Fibroblast of skin of left quadriceps (primary cell): ENCODE measurements at places on chromosomes 11 and 22.

- no peak for DNase-seq
Observed at GRCh38 chr11:6333095-6333494, 12.8 kb upstream of the CAVIN3 start.

GRCh38 chr11:30789270-30789669 lies 203.1 kb upstream of the MPPED2 start:
- DNase-seq, result peak; percentile 83

GRCh38 chr11:68191661-68192579 lies 21.2 kb downstream of the KMT5B start:
- DNase-seq, result no peak

GRCh38 chr11:8199676-8200075 lies 30.9 kb upstream of the RIC3 start:
- DNase-seq, result no peak

DNA sequence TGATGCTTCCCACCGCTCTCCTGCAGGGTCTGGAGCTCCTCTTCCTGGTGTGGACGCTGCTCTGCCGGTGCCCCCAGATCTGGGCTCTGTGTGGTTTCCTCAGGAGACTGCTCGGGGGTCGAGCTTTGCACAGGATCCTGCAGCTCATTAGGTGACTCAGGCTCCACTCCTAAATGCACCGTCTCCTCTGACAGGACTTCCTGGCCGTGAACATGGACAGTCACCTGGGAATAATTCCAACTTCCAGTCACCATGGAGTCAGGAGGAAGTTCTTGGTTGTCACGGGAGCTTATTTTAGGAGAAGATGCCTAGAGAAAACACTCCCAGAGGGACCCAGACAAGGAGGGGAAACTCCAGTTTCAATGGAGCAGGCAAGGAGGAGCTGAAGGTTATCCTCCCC lies 11.9 kb downstream of the ZNF202 start:
- DNase-seq, result no peak

DNA sequence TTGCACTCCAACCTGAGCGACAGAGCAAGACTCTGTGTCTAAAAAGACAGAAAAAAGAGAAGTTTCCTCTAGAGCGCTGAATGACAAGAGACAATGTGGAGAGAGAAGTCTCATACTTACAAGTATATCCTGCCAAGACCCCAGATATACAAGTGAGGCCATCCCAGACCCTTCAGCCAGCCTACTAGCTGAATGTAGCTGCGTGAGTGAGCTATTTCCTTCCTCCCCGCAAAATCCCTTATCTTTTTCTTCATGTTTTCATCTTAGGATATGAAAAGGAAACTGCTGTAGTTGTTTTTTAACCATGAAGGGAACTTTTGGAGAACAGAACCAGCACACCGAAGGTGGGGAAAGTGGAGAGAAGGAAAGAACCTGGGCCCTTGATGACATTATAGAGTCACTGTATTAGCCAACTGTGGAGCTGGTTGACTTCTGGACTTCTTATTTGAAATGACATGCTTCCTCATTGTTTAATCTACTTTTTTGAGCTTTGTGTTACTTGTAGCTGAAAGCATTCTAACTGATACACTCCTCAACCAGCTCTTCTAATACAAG lies 4.4 kb upstream of the DDX17 start:
- no peak for DNase-seq

DNA sequence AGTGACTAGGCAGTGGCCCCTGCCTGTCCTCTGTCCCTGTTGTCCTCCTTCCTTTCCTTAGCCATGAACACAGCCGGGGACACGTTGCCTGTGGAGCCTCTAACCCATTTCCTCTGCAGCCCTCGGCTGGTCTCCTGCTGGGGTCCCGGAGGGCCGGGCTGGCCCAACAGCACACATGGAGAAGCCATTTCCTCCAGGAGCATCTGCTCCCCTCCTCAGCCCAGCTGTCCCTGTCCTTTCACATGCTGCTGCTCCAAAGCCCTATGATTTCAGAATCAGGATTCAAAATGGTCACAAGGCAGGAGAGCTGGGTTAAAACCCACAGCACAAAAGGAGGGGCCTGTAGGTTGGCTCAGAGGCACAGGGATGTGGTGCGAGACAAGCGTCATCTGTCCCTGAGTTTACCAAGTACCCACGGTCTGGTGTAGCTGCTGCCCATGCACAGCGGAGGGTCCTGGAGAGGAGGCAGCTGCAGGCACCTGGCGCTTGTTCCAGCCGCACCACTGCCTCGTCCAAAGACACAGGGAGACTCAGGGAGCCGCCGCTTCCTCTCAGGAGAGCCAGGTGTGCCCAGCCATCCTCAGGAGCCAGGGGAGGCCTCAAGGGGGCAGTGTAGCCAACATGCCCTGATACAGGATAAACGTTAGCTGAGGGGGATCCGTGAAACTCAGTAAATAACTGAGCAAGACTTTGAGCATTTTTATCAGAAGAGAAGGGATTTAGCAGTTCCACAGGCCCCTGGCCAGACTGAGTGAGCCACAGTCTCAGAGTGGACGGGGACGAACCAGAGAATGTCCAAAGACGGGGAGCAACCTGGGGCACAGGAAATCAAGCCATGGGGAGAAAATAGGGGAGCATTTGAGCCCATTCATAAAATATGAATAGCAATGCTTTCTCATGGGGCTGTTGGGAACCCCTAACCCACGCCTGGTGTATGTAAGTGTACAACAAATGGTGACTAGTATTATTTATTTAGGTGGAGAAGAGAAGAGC lies 3.9 kb upstream of the VSIG10L2 start:
- DNase-seq, result no peak

DNA sequence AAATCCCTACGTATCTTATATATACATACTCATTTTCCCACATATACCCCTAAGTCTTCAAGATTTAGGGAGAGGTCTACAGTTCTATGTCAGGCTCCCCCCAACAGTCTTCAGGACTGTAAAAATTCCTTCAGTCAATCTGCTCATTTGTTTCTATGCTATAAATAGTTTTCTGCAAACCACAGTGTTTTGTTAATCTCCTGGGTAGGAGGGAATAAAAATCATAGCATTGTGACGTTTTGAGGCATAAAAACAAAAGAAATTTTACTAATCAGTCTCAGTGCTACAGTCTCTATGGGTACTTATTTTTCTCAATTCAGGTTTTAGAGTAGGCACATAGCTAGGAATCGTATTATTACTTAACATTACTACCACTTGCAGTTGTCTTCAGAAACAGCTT lies 552.8 kb upstream of the LRRC4C start:
- DNase-seq, result no peak

GRCh38 chr22:44200855-44201550 lies 20.3 kb downstream of the PARVG start:
- no peak for DNase-seq

DNA sequence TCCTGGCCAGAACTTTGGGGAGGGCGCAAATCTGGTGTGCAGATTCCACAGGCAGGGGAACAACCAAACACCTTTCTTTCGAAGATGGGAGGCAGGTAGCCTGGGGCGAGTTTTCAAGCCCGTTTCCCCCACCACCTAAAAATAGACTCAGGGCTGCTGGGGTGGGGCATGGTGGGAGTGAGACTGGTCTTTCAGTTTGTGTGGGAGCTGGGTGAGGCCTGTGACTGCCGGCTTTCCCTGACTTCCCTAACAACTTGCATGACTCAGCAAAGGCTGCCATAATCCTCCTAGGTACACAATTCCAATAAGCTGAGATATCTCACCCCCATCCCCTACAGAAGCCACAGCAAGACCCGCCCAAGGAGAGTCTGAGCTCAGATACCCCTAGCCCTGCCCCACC lies 4.3 kb upstream of the OR5B12 start:
- DNase-seq, result no peak

DNA sequence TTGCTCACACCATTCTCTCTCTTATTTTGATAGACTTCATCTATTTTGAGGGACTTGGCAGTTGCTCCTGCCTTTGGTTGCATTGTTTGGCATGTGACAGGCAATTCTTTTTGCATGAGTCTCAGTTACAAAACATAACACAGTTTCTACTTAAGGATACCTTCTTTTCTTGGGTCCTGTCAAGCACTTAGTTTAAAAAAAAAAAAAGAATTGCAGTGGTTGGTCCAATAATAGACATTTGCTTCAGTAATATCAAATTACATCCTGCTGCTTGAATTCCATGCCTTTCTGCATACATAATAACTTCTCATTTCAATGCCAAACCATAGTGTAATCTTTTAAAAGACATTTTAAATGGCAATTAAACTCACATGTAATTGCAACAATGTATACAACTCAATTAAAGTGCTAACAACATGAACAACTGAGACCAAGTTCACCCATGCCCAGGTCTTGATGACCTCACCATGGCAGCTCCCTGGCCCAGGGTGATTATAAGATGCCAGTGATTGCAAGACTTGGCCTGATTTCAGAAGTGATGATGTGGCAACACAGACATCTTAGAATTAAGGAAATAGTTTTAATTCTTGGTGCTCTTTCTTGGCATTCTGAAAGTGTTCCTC lies 32.2 kb upstream of the PLET1 start:
- peak; percentile 74 for DNase-seq

DNA sequence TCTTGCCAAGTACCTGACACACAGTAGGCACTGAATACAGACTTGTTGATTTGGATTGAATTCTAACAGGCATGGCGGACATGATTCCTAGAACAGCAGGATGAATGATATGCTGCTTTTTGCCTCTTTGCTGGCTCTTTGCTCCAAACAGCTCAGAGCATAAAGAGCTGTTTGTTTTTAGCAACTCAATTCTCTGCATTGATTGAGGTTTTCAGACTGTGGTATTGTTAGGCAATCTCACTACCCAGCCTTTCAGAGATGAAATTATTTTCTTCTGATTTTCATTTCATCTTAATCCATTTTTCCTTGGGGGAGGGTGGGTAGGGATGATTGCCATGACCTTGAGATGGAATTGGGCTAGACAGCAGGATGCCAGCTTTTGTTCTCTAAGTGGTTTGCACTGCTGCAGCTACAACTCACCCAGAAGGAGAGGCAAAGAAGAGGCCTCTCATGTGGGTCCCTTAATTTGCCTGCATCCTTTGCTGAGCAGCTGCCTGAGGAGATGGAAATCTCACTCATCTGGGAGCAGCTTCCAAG lies 20.5 kb downstream of the COA4 start:
- DNase-seq, result no peak

DNA sequence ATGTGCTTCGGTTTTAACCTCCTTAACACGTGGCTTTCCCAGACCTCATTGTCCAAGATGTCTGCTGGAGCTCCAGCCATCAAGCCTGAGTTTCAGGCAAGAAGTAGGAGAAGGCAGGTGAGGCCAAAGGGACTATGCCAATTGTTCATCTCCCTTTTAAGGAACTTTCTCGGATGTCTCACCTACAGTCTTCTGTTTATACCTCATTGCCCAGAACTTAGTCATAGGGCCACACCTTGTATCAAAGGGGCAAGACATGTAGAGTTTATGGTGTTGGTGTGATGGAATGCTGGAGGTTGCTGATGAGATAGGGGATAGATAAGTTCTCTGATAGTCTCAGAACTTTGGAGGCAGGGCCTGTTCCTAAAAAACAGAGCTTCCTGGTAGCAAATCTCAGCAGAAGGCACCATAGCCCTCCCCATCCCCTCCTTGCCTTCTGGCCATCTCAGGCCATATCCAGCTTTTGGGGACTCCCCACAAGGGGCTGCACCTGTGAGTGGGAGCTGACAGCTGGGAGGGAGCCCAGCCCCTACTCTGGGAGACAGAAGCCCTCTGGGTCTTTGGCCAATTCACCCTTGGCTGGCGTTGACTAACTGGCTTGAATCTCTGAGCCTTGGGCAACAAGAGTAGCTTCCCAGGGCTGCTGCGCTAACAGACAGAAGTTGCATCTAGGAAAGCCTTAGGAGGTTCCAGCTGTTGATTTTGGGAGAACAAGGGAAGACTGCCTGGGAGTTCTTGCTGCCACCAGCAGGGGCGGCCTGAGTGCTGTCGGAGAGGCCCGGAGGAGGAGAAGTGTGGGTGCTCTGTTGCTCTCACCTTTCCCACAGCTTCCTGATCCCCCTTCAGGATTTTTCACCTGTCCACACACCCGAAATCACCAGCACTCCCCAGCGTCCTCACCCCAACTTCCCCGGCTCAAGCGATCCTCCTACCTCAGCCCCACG lies 149.8 kb upstream of the THY1 start:
- DNase-seq, result no peak

GRCh38 chr22:46006379-46007002 lies 29.5 kb upstream of the WNT7B start:
- peak; percentile 62 for DNase-seq

DNA sequence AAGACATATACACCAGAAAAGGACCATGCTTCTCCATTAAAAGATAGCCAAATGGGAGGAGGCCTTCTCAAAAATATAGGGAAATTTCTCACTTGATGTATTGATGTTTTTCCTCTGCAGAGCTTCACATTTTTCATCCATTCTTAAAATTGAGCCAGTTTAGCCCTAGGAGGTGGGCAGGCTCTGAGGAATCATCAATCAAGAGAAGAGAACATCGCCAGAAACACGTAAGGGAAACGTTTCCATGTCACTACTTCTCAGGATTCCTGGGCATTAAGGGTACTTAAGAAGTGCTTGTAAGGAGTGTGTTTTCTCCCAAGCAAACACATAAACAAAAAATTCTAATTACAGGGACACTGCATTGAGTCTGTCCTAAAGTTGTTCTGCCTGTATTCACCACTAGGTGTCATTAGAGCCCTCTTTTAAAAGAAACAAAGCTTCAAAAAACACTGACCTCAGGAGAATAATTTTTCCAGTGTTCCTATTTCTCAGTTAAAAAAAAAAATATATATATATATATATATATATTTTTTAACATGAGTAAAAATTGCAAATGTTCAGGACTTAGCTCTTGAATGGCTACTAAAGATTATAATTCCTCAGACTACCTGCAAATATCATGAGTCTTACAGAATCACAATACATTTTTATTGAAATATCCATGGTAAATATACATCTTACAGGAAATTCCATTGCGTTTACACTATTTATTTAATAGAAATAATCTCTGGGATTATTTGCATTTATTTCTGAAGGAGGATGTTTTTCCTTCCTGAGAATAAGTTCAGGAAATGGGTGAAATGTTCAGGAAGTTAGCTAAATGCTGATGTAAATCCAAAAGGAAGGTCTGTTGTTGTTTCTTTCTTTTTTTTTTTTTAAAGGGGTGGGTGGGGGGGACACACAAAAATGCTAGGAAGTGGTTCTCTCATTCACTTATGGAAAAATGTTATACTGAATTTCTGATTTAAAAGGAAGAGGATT lies 16.0 kb downstream of the FZD4 start:
- no peak for DNase-seq

DNA sequence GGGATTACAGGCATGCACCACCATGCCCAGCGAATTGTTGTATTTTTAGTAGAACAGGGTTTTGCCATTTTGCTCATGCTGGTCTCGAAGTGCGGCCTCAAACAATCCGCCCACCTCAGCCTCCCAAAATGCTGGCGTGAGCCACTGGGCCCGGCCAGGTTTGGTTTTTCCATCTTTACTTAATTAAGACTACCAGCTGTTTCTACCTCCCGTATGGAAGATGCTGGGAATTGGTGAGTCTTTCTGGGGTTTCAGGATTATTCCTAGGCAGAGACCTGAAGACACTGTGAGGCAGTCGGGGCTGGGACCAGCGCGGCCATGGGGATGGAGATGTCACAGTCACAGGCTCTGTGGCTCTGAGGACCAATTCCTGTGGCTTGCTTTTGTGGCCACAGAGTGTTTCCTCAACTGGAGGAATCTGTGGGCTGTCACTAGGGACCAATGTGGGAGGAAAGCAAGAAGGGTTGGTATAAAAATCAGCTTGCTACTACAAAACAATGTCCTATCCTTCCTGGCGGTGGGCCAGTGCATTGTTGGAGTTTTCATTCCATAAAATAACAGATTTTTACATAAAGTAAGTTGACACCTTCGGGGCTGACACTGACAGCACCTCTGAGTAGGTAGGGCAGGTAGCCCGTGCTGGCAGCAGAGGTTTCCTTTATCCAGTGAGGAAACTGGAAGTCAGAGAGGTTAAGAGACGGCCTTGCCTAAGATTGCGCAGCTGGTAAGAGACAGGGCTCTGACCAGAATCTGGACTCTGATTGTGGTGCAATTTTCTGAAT lies 8.4 kb upstream of the FTH1 start:
- no peak for DNase-seq
